Activated T-cell treated with anti-CD3 and anti-CD28 coated beads for 24 hours (primary cell): ENCODE measurements at places on chromosomes 4 and X.

- no peak for DNase-seq
Observed at GRCh38 chrX:131955099-131955777, 67.9 kb upstream of the STK26 start.

DNA sequence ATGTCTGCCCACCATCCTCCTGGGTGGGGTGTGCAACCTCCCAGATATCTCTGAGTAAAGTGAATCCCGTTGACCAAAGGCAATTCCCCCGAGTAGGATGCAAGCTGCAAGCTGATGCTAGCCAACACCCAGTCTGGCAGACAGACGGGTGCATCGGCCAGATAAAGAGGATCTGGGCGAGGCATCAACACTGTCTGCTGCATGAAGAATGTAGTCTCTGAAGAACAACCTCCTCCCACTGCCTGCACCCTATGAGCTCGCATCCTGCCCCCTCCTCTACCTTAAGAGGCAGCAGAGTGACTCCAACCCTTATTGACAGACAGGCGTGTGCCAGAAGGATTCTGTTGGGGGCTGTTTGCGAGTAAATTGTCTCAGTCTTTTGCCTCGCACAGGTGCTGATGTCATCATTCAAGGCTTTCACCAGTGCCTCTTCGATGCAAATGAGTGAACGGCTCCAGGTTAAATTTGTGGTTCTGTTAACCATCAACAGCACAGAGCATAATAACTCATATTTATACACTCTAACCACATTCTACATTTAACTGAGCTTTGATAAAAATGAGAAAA is 546.9 kb downstream of the BCOR start:
- no peak for DNase-seq

DNA sequence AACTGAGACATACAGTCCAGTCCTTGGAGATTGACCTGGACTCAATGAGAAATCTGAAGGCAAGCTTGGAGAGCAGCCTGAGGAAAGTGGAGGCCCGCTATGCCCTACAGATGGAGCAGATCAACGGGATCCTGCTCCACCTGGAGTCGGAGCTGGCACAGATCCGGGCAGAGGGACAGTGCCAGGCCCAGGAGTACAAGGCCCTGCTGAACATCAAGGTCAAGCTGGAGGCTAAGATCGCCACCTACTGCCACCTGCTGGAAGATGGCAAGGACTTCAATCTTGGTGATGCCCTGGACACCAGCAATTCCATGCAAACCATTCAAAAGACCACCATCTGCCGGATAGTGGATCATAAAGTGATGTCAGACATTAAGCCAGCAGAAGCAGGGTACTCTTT is 20.4 kb upstream of the FRMPD3 start:
- no peak for DNase-seq

DNA sequence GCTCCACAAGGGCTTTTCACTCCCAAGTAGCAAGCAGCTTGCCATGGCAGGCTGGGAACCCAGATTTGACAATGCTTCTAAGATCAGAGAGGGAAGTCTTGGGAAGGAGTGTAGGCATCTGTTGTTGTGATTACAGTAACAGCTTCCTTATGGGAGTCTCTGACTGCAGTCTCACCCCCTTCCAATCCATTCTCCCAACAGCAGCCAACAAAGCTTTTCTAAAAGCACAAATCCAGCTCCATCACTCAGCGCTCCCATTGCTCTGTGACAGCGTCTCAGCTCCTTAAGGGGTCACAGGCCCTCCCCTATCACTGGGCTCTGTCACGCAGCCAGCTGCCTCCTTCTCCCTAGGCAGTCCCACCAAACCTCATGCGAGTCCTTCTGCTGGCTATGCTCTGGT is 7.1 kb downstream of the IGFBP7 start:
- DNase-seq, result no peak

- no peak for DNase-seq
Observed at GRCh38 chrX:129678614-129679195, 23.9 kb upstream of the APLN start.
